ENCODE measurements at places on chromosomes 16 and 17.

- DNase-seq, result no peak
Observed at GRCh38 chr17:13403982-13404946, 197.5 kb downstream of the HS3ST3A1 start.

GRCh38 chr16:18072161-18072560 is 264.4 kb downstream of the NPIPA8 start:
- no peak for DNase-seq

DNA sequence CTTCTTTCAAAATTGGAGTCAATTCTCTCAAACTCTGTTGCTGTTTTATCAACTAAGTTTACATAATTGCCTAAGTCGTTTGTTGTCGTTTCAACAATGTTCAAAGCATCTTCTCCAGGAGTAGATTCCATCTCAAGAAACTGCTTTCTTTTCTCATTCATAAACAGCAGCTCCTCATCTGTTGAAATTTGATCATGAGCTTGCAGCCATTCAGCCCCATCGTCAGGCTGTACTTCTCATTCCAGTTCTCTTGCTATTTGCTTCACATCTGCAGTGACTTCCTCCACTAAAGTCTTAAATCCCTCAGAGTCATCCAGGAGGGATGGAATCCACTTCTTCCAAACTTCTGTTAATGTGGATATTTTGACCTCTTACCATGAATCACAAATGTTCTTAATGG is 230.6 kb downstream of the IRF8 start:
- DNase-seq, result no peak

DNA sequence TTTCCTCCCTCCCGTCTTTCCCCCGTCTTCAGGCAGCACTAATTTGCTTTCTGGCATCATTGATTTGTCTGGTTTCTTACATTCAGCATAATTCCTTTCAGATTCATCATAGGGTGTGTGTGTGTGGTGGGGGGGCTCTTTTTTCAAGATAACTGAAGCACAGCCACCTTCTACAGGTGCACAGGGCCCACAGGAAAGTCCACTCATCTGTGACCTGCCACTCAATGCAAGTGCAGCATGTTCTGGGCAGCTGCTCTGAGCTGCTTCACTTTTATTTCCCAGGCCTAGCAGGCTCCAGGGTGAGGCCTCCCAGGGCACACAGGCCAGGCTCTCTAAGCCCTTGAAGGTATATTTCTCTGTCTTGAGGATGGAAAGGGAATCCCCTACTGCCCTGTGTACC is 35.2 kb upstream of the MYH10 start:
- no peak for DNase-seq

DNA sequence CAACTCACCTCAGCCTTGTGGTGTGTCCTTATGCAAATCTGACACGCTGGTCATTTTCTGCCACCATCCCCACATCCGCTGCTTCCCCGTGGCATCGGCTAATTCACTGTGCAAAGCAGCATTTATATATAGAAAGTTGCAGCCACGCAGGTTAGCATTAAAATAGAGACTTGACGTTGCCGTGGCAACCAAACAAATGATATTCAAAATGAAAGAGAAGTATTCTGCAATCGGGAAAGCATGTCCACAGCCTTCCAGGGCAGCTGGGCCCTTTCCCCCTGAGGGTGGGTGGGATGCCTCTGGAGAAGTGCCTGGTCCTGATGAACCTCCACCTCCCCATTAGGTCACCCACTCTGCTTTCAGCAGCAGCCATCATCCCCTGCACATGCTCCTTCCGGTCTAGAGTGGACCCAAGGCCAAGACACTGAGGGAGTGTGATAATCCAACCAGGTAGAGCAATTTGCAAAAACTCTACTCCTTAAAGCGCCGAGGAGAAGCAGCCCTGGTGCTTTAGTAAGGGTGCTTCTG is 138.7 kb downstream of the GAS7 start:
- DNase-seq, result no peak

DNA sequence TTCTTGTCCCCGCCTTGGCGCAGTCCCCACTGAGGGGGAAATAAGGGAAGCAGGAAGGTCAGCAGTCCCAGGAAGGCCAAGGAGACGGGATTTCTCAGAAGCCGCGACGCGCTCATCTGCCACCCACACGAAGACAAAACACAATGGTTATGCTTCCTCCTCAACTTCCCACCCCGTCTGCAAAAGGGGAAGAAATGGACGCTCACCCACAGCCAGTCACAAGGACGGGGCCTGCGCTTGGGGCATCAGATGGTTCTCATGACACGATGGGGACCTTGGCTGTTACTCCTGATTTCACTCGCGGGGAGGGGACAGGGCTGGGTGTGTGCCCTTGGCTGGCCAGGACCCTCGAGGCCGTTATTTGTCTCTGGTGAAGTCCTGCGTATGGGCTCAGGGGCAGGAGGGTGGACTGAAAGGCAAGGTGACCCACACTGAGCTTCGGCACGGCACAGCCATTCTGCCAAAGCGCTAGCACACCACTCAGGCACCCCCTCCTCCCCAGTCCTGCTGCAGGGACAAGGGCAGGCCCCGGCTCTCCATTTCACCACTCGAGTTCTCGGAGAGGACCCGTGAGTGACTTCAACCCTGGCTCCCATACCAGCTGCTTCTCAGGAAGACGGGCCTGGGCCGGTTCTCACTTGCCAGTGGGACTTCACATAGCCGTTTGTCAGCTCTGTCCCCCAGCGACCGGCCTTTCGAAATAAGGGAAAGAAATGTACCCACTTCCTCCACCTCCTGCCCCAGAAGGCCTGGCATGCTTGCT is 84.5 kb downstream of the ABR start:
- no peak for DNase-seq

- no peak for DNase-seq
Observed at GRCh38 chr17:49567104-49567521, 8.6 kb upstream of the NXPH3 start.

- DNase-seq, result no peak
Observed at GRCh38 chr16:31201582-31202413, 762 bp downstream of the PYCARD start.

GRCh38 chr16:50195276-50195675 is 42.2 kb downstream of the TENT4B start:
- DNase-seq, result no peak

DNA sequence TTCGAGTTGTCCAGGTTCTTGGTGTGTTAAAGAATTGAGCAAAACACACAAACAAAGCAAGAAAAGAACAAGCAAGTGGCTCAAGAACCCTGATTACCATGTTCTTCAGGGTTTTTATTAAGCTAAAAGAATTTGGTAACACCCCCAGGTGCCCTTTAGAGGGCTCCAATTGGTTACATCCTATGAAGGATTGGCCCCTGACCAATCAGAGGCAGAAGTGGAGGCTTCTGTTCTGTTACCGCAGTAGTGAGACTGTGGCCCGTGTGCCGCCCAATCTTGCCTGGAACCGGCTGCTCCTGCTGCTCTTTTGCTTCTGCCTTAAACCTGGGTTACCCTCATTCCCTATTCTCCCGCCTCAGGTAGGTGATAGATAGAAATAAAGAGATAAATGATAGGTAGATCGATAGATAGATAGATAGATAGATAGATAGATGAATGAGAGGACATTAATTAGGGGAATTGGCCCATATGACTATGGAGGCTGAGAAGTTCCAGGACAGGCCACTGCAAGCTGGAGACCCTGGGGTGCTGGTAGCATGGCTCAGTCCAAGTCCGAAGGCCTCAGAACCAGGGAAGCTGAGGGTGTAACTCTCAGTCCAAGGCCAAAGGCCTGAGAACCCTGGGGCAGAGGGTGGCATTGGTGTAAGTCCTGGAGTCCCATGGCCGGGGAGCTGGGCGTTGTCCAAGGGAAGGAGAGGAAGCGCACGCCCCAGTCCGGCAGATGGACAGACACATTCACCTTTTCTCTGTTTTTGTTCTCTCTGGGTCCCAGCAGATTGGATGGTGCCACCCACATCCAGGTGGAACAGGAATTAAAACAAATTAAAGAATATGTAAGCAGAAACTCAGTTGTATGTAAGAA is 3.5 kb upstream of the CA5A start:
- no peak for DNase-seq

GRCh38 chr17:57645950-57646665 is 99.0 kb downstream of the CCDC182 start:
- no peak for DNase-seq

GRCh38 chr17:33085256-33085655 is 93.6 kb downstream of the SPACA3 start:
- no peak for DNase-seq

DNA sequence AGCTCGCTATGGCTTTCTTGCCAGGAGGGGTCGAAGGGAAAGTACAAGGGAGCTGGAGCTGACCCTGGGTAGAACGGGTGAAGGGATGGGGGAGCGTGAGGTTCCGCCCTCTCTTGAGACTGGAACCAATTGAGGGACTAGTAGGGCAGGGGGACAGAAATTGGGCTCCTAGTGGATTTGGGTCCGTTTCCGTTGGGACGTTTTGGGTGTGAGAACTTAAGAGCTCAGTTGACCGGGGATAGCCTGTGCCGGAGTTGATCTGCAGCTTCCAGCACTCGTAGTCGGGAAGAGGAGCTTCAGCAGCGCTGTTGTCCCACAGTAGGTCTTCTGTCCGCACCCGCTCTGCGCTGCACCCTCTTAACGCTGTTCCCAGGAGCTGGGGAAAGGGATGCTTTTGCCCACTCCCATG is 481 bp downstream of the CNTROB start:
- peak; percentile 32 for DNase-seq

- DNase-seq, result no peak
Observed at GRCh38 chr17:62807812-62808575, at the start of gene MARCHF10. Gene MARCHF10, minus strand, starts transcription at chr17:62808314. Its CDS starts 6,579 bp downstream, at chr17:62801735.

Measured in COLO829 (cell line).